ENCODE measurements at places on chromosomes 6 and 20. TPM values are rescaled to one million over a fixed set of nuclear protein-coding genes. Genes with fewer than 3 reads are reported as not detected.

- DNase-seq: no peak
Observed at GRCh38 chr6:165968408-165968807, 199.2 kb downstream of the TBXT start.

- DNase-seq: no peak
Observed at GRCh38 chr6:66913657-66914056, 1206.6 kb upstream of the EYS start.

DNA sequence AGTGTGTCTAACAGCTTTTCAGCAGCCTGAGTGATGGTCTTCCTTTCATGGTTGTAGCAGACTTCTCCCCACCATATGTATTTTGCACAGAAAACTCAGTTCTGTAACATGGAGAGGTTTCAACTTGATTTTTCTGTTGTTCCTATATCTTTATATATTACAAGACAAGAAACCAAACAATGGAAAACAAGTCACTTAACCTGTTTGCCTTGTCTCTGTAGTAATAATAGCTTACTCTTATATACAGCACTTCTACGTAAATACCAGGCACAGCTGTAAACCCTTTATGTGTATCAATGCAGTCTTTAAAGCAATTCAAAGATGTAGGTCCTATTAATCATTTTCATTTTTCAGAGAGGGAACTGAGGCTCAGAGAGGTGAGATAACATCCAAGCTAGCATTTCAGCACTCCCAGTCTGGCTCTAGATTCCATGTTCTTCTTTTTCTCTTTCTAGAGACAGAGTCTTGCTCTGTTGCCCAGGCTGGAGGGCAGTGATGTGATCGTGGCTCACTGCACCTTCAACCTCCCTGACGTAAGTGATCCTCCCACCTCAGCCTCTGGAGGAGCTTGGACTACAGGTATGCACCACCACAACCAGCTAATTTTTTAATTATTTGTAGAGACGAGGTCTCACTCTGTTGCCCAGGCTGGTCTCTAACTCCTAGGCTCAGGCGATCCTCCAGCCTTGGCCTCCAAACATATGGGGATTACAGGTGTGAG lies 90.4 kb downstream of the DTNBP1 start:
- DNase-seq: no peak

- DNase-seq: no peak
Observed at GRCh38 chr6:115001731-115002350, 659.0 kb upstream of the HS3ST5 start.

DNA sequence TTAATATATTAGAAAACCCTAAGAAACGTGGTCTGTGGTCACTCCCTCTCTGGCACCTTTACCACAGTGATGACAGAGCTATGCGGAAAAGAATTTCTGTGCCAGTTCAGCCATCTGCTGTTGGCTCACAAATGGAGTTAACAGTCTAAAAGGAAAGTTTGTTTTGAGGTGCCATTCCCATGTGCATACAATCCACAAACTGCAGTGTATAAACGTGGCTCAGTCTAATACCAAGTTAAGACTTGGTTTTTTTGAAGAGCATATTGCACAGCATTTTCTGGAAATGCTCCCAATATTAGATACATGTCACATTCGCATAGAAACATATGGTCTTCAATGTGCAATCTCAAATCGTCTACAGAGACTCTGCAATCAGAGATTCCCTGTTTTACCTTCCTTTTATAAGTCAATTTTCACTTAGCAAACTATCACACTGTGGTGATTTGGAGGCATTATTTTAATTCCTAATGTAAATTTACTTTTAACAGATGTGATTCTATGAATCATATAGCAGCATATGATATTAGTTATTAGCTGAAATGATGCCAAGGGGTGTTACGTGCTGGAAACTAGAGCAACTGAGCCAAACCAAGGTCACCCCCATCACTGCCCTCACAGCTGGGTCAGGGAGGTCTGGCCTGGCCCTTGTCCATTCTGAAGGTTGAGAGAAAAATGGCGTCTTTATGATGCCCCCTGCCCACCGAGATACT lies 383.5 kb downstream of the PRKN start:
- peak; percentile 85 for DNase-seq

DNA sequence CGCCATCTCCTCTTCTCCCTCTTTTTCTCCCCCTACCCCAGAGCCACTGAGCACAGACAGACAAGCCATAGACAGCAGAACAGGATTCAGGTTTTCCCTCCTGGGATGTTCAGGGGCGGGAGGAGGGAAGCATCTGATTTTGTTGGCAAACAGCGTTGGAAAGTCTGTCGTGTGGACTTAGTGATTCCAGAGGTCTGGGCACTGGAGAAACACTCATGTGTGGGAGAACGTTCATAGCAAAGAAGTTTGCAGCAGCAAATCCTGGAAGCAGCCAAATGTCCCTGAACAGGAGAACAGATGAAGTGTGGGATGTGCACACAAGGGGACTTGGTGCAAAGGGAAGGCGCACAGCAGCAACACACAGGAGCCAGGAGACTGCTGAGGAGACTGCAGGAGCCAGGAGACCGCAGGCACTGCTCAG lies 264.1 kb upstream of the CDYL start:
- DNase-seq: no peak

- no peak for DNase-seq
Observed at GRCh38 chr6:168605964-168606363, 165.0 kb downstream of the SMOC2 start.

DNA sequence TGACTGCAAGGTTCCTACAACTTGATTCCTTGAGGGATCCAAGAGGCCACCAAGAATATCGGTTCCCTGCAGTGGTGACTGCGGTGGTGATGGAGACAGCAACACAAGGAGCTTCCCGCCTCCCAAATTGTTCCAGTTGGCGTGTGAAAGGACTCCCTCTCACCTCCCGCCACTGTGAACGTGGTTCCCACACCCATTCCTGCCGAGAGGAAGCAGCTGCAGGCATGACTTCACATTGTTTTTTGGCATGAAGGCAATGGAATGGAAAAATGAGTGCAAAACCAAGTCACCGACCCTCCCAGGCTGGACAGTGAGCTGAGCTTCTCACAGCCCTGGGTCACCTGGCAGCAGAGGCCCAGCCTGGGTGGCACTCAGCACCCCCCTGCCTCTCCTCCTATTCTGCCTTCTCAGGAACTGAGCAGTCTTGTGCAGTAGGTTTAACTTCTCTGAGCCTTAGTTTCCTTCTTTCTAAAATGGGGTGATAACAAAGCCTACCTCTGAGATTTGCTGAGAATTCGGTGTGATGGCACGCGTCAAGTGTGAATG lies 75.0 kb downstream of the CNKSR3 start:
- DNase-seq: no peak

DNA sequence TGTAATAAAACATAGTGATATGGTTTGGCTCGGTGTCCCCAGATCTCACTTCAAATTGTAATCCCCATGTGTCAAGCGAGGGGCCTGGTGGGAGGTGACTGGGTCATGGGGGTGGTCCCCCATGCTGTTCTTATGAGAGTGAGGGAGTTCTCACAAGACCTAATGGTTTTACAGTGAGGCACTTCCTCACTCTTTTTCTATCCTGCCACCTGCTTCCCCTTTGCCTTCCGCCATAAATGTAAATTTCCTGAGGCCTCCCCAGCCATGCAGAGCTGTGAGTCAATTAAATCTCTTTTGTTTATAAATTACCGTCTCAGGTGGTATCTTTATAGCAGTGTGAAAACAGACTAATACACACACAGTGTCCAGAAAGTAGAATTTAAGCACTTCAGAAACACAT lies 78.5 kb downstream of the REPS1 start:
- no peak for DNase-seq

- DNase-seq: no peak
Observed at GRCh38 chr6:47836046-47836445, 54.2 kb downstream of the OPN5 start.

DNA sequence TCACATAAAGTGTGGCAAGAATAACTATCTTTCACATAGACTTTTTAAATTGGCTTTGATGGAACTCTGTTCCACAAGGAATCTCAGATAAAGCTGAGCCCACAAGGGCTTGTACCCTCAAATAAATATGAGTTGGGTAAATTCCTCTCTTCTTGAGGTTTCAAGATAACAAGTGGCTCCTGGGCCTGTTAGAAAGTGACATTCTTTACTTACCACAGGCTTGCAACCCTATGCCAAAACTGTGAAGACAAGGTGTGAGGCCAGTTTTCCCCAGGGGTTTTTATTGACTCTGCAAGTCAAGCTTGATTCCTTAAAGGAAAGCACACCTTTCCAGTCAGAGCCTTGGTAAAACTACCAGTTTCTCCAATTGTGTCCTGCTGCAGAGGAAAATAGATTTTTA lies 664.8 kb upstream of the GJE1 start:
- no peak for DNase-seq

DNA sequence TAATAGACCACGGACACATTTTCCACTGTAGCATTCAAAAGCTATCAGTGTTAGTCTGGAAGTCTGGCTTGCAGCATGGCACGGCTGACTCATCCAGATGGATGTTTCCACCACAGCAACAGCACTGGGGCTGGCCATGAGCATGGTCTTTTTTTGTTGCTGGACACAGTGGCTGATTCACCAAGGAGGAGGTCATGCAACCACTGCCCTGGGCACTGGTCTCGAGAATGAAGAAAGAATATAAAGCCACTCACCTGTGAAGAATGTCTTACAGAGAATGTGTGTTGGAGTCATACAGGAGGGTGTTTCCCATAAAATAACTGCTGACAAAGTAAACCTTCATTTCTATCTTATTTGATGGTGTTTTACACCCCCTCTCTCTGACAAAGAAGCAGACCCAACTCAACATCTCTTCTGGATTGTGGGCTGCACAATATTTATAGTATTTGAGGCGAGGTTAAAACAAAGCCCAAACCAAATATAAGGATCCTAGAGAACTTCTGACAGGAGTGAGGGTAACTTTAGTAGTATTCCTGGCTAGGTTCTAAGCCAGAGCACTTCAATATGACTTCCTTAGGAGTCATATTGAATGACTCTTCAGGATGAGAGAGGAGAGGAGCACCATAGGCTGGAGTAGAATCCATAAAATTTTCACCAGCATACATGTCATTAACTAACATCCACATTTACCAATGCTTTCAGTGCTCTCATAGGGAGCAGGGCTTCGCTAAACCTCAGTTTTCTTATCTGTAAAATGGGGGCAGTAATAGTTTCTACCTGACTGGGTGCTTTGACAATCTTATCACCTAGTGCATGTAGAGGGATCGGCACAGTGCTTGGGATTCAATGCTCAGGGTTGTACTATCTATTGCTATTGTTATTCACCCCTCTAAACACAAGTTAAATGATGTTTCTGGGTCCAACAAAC lies 121.4 kb downstream of the KIF13A start:
- no peak for DNase-seq

DNA sequence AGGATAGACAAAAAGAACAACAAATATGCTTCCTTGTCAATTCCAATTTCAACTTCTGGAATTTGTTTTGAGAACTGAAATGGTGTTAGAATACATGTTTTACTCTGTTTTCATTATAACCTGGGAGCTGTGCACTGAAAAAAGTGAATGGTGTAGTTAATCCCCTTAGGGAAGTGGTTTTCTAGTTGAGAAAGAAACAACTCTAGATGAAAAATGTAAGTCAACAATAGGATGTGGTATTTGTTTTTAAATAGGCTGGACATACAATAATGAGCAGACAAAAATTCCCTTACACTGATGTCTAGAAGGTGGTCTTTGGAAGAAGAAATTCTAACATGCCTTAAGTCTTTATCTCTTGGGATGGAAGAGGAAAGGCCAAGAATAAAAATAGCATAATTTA lies 59.9 kb upstream of the TINAG start:
- no peak for DNase-seq

DNA sequence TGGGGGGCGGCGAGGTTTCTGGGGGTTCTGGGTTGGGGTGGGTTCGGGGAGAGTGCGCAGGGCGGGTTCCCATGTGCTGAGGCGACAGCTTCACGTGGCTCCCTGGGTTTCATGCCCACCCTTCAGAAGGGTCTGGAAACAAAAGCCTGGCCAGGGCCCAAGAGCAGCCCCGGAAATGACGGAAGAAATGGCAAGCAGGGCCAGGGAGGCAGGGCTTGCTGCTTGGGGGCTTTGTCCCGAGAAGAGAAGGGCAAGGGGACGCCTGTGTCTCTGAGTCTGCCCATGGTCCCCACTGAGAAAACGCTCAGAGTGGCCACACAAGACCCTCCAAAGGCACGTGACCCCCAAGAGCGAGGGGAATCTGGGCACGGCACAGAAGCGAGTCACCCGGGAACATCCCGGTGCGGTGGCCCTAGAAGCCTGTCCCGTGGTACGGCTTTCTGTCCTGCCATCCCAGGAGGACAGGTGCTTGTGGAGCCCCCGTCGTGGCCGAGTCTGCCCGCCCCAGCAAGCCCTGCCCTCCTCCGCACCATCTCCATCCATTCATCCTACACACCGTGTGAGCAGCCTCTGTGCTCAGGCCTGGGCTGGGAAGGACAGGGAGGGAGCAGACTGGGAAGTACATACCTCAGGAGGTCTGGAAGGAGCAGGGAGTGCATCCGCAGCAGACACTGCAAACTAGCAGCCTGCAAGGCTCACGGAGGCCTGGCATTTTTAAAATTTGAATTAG lies 9.0 kb downstream of the NPEPL1 start:
- DNase-seq: no peak

GRCh38 chr6:73078333-73078862 lies 146.9 kb downstream of the KHDC1L start:
- DNase-seq: no peak

DNA sequence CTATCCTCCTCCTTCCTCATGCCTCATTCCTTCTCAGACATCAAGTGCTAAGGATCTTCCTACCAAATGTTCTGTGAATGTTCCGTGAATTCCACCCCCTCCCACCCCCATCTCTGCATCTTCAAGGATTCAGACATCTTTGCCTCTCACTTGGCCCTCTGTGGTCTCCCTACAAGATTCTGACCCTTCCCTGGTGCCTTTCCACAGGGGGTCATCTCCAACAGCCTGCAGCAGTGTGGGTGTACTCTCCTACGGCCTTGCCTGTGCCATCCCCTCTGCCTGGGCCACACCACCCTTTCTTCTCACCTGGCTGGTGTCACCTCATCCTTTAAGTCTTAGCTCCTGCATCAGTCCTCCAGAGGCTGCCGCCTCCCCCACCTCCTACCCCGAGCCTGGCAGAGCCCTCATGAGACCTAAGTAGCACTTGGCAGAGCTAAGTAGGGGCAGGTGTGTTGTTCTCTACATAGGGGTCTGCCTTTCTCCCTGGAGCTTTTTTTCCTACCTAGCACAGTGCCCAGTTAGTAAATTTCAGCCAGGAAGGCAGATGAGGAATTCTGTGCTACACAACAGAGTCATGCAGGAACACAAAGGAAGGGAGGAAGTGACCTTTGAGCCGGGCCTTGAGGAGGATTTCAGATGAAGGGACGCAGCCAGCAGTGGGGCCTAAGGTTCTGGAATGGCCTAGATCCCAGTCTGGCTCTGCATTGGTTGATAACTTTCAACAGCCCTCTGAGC lies 43.1 kb downstream of the TM9SF4 start:
- no peak for DNase-seq

- DNase-seq: no peak
Observed at GRCh38 chr6:18425218-18425617, 38.1 kb downstream of the RNF144B start.

Gene MMS22L
- total RNA-seq: 14.8 TPM

Gene RIPPLY2
- total RNA-seq: not detected

Gene FERMT1
- not detected for total RNA-seq

Gene ZNF391
- 17.0 TPM for total RNA-seq

Gene TAPBP
- 32.7 TPM for total RNA-seq

Gene C6orf136
- 11.7 TPM for total RNA-seq

Measured in G401 (cell line).